Stimulated activated CD4-positive, alpha-beta T cell treated with anti-CD3 and anti-CD28 coated beads, TNF-alpha, amount 100 ng/mL, for 4 hours (primary cell): ENCODE measurements at places on chromosomes 1 and 21.
A peak's percentile ranks its signal among the peaks of the same experiment; 100 is the strongest.

- DNase-seq, result no peak
Observed at GRCh38 chr1:228781161-228781808, 46.0 kb downstream of the RHOU start.

GRCh38 chr1:95093296-95093695, 20.5 kb upstream of the ALG14 start:
- no peak for DNase-seq

DNA sequence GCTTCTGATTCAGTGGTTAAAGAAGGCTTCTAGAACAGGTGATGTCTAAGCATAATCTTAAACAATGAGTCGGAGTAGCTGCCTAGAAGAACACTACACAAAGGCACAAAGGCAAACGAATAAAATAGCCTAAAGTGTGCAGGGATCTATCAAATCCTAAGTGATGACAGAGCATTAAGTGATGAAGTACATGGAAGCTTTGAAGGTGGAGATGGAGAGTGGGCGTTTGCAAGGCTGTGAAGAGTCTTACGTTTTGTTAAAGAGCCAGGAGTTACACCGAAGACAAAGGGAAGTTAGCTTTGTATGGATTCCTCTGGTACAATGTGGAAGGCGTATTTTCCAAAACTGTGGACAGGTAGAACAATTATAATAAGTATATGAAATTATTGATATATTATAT, 270.6 kb downstream of the NEGR1 start:
- no peak for DNase-seq

- DNase-seq, result peak; percentile 71
Observed at GRCh38 chr1:61043010-61043820, 39.1 kb upstream of the NFIA start.

GRCh38 chr1:92913093-92913819, 48.0 kb downstream of the DIPK1A start:
- no peak for DNase-seq

DNA sequence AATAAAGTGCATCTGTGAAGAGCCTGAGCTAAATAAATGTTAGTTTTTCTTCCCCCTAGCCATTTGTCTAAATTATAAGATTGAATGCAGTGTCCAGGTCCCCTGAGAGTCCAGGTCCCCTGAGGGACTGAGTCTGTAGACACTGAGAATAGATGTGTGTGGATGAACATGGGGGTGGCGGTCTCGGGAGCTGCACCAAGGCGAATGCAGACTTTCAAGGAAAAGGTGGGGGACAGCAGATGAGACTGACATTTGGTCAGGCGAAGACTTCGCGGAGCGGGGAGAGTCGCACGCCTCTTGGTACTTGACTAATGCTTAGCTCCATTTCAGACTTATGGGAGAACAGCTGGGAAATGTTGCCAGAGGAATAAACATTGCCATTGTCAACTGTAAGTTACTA, 17.7 kb upstream of the MX2 start:
- DNase-seq, result no peak

- DNase-seq, result no peak
Observed at GRCh38 chr1:44524655-44525500, 119.8 kb downstream of the RNF220 start.

DNA sequence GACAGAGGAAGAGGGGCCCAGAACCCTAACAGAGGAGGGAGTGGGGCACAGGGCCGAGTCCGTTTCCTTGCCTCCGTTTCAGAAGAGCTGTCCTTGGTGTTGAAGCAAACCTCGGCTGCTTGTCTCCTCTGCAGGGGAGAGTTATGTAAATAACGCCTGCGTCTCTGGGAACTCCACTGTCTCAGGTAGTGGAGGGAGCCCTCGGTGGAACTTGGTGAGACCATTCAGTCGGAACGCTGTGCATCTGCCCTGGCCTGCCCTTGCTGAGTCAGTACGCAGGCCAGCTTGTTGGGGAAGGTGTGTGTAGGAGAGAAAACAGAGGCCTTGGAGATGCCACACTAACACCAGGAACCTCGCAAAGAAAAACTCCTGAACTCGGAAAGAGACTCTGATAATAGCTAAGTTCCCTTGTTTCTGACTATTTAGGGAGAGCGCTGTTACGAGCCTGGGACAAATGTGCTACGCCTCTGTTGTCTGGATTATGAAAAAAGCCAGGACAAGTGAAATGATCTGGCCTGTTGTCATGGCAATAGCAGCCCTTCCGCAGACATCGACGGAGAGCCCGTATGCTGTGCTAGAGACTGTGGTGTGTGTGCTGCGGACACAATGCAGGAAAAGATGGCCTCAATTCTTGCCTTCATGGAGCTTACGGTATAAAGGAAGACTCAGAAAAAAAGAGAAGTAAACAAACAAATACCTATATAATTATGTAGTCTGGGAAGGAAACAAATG, 94.6 kb upstream of the AKT3 start:
- no peak for DNase-seq

DNA sequence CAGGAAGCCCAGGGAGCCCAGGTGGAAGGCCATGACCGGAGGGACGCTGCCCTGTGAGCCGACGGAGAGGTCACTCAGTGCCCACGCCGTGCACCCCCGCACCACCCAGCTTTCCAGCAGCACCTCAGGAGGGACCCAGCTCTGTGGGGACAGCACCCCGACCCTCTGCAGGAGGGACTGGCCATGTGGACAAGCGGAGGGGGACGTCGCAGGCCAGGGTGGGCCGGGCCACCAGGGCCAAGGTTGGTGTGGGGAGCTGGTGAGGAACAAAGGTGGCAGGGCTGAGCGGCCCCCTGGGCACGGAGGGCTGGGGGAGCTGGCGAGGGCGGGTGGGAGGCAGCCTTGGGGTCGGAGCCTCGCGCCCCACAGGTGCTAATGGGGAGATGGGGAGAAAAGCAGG, 22.8 kb downstream of the NADK start:
- DNase-seq, result no peak

- no peak for DNase-seq
Observed at GRCh38 chr1:118396829-118397495, 211.9 kb upstream of the SPAG17 start.

- DNase-seq, result no peak
Observed at GRCh38 chr1:226376300-226376699, 31.6 kb downstream of the PARP1 start.

GRCh38 chr1:223006371-223006770, 136.7 kb downstream of the TLR5 start:
- DNase-seq, result no peak

DNA sequence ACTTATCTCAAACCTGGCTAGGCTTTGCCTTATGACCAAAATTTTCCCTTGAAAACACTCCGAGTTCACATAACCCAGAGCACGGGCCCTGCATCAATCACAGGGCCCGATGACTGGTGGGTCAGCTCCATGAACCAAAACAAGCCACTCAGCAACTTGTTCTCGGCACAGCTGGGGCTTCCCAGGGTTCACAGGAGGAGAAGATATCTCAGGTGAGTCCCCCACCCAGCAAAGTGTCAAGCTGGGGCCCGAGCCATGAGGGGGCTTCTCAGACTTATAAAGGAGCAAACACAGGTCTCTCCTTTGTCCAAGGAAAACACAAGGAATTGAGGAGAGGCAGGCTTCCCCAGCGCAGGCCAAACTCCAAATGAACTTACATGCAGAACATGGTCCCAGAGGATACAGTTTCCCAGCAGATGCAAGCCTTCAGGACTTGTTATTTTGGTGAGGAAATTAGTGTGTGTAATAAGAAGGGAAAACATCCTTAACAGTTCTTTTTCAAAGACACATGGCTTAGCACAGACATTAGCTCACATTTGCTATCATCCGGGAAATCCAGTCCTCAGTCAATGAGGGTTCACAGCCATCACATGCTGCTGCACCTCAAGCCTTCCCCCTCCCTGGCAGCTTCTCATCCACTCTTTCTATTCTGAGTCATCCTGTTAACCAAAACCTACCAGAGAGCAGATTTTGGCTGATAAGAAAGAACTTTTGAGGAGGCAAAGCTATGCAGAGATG, 98.1 kb upstream of the NFIA start:
- no peak for DNase-seq

DNA sequence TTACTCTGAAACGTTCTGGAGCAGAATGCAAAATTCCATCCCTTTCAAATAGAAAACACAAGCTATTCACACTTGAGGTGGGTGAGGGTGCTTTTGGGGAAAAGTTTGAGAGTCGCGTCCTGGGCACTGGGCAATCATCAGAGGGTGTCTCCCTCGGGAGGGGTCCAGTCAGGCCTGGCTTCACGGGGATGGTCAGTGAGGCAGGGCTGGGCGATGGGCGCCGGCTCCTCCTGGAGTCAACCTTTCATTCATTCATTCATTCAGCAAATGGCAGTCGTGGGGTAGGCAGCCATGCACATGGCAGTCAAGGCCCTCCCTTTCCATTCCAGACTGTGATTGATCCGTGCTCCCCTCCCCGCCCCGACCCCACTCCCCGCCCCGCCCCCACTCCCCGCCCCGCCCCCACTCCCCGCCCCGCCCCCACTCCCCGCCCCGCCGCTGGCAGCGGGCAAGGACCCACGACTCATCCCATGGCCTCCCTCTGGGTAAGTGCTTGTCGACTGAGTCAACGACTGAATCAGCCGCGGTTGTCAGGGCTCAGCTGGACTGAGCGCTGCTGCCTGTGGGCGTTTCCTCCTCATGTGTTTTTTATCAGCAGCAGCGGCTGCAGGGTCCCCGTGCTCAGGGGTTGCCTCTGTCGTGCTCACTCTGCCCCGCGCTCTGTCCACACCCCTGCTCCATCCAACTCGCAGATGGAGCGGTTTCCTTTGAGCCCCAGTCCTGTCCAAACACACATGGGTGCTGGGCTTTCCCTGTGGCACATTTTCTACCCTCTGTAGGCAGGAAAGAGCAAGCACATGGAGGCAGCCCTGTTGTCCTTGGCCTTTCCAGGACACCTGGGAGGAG, 12.5 kb upstream of the SPSB1 start:
- DNase-seq, result peak; percentile 58

DNA sequence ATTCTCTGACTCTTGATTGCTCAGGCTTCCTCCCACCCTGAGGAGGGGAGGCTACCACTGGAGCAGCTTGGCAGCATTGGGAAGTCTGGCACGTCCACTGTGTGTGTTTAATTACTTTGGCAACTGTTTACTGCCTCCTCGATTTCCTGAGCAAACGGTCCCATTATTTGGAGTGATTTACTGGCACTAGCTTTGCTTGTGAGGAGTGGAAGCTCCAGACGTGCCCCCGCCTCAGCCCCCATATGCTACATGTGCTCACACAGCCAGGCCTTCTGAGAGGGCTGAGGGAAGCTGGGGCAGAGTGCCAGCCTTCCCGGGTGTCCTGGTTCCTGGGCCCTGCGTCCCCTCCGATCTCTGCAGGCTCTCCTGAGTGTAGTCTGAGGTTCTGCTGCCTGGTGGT, 306.2 kb downstream of the PTPRU start:
- DNase-seq, result no peak

DNA sequence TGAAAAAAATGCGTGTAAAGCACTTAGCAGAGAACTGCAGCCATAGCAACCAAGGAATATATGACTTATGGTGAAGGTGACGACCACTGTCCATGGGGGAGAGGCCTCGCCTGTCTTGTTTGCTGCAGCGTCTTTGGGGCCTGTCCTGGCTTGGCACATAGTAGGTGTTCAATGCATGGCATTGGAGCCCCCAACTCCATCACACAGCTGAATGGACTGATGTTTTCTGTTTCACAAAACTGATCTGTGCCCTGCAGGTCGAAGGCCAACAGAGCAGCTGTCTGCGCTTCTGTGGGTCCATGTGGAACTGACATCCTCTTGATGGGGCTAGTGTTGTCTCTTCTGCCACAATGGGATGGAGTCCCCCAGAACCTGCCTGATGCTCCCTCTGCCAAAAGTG, 296.0 kb downstream of the PTPRU start:
- DNase-seq, result no peak

DNA sequence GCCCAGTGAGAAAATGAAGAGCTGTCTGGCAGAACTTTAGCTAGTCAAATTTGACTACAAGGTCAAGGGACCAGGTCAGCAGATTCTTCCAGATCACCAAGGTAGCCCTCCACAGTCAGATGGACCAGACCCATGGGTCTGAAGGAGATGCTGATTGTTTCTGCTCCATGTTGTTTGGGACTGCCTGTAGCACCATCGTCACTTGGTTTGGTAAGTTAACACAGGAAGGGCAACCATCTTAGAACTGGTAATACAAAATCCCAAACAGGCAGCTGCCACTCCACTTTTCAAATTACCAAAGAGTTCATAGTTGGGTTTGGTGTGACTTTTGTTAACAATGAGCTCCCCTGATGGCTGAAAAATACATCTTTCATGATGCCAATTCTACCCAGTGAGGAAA, 9.0 kb downstream of the ITPKB start:
- DNase-seq, result no peak

DNA sequence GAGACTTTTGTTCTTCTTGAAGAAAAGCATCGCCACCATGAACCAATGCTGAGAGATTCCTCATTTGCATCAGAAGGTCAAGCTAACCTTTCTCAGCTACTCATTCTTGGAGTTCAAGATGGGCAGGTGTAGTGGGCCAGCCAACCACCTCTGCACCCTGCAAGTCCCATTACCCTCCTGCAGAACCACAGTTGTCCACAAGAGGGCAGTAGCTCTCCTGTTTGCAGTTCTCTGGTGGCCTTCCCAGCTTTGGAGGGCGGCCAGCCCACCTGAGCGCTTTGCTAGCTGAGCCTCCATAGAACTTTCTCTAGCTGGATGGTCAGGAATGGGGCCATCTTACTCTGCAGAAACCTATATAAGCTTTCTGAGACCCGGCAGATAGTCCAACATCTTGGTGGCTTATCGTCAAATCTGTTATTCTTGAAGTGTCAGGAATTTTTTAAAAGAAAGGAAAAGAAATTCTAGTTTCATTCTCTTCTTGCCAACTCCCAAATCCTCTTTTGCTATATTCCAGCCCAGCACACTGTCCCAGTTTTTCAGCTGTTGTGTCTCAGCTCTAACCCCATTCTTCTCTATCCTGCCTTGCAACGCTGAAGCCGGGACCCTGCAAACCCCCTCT, 11.0 kb upstream of the LMX1A start:
- DNase-seq, result peak; percentile 60

GRCh38 chr21:36433059-36433709, 46.7 kb downstream of the CLDN14 start:
- DNase-seq, result no peak

GRCh38 chr21:17671733-17672132, 59.0 kb upstream of the BTG3 start:
- DNase-seq, result no peak

GRCh38 chr1:6703016-6703415, 1.4 kb upstream of the DNAJC11 start:
- DNase-seq, result no peak

DNA sequence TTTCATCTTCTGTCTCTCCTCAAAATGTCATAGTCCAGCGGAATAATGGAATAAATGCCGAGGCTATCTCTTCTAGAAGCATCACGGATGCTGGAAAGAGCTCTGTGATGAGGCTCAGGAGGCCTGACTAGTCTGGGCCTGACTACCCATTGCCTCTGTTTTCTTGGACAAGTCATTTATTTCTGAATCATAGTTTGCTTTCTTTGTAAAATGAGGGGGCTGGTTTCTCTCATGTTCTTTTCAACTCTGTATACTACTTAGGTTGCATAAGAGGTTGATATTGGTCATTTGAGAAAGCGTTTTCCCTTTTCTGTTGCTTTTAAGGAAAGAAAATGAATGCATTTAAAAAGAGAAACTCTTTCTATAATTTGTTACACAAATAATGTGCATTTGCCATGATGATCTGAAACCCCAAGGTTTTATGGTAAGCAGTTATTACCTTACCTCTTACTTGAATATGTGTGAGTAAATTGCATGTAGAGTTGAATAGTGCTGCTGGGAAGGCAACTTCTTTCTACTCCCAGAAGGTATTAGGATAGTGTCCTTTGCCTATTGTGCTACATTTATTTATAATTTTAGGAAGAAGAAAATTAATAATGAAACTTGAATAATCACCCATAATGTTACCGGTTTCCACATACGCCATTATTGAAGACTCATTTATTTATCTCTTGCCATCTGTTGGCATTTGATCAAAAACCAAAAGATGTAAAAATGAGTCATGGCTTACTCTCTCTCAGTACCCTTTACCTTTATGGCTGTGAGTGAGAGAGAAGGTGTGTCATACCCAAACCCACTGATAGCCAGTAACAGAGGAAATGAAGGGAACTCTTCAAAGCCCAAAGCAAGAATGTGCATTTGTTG, 179.1 kb downstream of the FASLG start:
- no peak for DNase-seq
